ENCODE measurements at places on chromosomes 3 and 15.
A peak's percentile ranks its signal among the peaks of the same experiment; 100 is the strongest.

GRCh38 chr3:60933824-60934223 lies 317.4 kb downstream of the FHIT start:
- DNase-seq, result no peak

DNA sequence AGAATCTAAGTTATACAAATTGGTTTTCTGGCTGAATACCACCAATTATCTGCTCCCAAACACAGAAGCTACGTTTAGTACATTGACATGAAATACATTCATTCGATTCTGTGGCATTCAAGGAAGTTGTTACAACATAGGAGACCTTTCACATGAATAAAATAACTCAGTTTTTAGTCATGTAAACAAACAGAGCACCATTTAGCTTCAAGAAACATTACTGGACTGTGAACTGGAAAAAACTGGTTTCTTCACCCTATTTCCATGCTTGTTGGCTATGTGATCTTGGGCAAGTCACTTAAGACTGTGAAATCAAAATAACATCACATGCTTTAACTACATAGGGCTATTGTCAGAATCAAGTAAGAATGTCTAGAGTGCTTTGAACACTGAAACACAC lies 46.2 kb downstream of the NRG4 start:
- no peak for DNase-seq

DNA sequence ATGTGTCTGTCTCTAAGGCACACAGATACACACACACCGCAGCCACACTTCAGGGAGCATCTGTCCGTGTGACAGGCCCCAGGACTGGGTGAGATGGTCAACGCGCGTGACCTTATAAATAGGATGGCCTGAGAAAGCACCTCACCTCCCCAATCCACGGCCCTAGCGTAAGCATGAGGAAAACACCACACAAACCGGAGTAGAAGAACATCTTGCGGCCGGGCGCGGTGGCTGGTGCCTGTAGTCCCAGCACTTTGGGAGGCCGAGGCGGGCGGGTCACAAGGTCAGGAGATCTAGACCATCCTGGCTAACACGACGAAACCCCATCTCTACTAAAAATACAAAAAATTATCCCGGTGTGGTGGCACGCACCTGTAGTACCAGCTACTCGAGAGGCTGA lies 1.6 kb downstream of the NIPA1 start:
- DNase-seq, result no peak

GRCh38 chr15:78763796-78764241 lies 47.4 kb downstream of the ADAMTS7 start:
- DNase-seq, result no peak

DNA sequence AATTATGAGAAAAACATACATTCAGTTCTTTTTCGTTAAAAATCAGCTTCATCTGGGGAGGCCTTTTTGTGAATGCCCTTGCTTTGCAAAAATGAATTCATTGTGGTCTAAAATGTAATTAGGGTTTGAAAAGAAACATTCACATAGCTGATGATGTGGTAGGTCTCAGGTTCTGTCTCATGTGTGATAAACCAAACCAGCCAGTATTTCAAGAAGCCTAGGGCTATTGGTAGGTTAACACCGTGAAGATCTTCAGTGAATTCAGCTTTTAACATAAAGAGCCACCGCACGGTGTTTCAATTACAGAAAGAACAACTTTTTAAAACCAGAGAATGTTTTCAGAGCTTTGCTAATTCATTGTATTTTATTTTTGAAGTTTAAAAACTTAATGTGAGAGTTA lies 41.9 kb downstream of the CTNNB1 start:
- DNase-seq, result no peak

- DNase-seq, result no peak
These were observed 13.5 kb downstream of the MCCC1 start for GRCh38 chr3:183085634-183086390.

GRCh38 chr3:150727653-150728502 lies 24.2 kb upstream of the ERICH6 start:
- DNase-seq, result no peak

GRCh38 chr3:188309437-188310269 lies 155.7 kb downstream of the LPP start:
- DNase-seq, result no peak

DNA sequence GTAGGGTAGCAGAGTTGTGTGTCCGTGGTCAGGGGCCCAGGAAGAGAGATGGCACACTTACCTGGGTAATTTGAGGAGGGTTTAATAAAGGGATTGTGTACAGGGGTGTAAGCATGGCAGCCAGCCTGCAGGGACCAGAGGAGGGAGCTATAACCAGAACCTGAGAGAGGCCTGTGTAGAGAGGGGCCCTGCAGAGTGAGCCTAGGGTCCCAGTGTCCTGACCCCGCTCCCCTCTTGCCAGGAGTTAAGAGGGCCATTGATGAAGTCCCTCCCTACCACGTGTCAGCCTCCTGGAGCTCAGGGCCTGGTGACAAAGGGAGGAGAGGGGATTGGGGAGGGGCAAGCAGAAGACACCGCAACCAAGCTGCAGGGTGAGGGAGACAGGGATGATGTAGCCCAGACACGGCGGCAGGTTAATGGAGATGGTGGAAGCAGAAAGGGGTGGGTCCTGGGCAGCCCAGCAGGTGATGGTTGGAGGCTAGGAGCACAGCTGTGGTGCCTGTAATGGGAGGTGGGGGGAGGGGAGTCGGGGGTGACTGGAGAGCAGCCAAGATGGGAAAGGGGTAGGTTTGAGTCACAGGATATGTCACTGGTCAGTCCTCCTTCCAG lies 165.4 kb upstream of the TOPAZ1 start:
- DNase-seq, result no peak

GRCh38 chr3:58531956-58532355 lies 5.0 kb downstream of the ACOX2 start:
- DNase-seq, result no peak

DNA sequence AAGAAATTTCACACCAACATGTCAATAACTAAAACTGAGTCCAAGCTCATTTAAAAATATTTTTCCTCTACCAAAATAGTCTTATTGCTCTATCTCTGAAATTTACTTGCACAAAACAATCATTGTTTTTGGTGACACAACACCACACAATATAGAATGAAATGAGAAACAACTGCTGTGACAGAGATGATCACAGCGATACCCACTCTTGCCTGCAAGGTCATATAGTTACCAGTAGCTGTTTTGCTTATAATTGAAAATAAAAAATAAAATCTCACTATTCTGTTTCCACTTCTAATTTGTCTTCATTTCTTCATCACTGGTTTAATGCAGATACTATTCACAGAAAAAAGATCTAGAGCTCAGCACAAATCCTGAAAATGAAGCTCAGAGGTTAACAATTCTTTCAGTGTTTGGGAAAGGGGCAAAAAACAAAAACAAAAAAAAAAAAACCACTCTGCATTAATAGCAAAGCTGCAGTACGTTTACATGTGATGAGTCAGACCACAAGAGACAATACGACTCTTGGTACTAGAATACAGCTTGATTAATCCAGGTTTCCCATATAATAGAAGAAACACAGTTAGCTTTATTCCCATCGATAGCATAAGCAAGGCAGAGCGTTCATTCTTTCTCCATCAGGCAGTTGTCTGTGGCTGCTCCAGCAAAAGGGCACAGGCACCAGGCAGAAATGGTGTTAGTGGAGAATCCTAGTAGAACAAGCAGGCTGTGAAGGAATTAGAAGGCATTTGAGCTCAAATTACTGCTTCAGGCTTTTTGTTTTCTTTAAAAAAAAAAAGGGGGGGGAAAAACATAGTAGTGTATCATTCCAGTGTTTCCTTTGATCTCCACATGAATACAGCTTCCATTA lies 773 bp downstream of the ANKRD28 start:
- DNase-seq, result peak; percentile 31

DNA sequence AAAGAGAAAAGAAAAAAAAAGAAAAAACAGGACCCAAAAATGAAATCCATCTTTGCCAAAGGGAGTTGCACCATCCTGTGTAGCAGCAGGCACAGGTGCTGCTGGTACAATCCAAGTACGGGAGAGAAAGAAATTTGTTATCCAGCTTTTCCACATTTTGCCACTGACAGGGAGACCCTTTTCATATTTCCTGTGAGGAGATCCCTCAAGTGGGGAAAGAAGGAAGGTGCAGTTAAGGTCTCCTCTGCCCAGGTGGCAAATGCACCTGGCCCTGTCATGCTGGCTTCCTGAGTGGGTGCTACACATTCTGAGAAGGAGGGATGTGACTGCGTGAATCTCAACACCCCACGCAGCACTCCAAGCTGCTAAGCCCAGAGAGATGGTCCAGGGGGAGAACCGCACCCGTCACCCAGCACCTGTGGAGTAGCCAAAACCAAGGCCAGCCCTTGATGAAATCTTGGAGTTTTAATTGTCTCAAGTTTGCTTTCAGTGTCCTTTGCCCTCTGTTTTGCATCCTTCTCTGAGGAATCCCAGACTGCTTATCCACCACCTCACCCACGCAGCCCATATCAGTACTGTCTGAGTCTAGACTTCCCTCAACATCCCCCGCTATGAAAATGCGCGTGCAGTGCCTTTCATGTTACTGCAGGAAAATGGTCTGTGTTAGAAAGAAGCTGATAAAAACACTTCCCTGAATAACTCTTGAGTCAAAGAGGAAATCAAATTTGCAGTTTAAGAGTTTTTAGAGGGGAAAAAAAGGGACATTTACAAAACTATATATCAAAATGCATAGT lies 141.9 kb upstream of the THBS1 start:
- DNase-seq, result no peak

- no peak for DNase-seq
These were observed 131.6 kb downstream of the NLGN1 start for GRCh38 chr3:173529062-173529711.

- DNase-seq, result no peak
These were observed 30.6 kb downstream of the CHDH start for GRCh38 chr3:53815651-53816050.

- no peak for DNase-seq
These were observed 36.6 kb downstream of the IDH2 start for GRCh38 chr15:90065682-90066049.

GRCh38 chr3:127753898-127754410 lies 68.4 kb downstream of the MGLL start:
- DNase-seq, result no peak

GRCh38 chr3:2098398-2099027 lies at the start of gene CNTN4:
Gene CNTN4, plus strand, starts transcription at chr3:2098866.
- DNase-seq, result no peak

- DNase-seq, result no peak
These were observed 19.4 kb downstream of the SHOX2 start for GRCh38 chr3:158086776-158087175.

DNA sequence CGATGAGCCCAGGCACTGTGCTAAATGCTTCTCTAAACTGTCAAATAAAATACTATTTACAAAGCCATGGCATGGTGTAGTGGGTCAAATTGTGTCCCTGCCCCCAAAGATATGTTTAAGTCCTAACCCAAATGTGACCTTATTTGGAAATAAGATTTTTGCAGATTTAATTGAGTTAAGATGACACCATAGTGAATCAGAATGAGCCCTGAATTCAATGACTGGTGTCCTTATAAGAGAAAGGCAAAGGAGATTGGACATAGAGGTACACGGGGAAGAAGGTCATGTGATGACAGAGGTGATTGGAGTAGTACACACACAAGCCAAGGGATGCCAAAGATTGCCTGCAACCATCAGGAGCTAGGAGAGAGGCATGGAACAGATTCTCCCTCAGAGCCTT lies 121.6 kb upstream of the VEPH1 start:
- no peak for DNase-seq

- DNase-seq, result no peak
These were observed 166.8 kb downstream of the THSD4 start for GRCh38 chr15:71282076-71282475.

DNA sequence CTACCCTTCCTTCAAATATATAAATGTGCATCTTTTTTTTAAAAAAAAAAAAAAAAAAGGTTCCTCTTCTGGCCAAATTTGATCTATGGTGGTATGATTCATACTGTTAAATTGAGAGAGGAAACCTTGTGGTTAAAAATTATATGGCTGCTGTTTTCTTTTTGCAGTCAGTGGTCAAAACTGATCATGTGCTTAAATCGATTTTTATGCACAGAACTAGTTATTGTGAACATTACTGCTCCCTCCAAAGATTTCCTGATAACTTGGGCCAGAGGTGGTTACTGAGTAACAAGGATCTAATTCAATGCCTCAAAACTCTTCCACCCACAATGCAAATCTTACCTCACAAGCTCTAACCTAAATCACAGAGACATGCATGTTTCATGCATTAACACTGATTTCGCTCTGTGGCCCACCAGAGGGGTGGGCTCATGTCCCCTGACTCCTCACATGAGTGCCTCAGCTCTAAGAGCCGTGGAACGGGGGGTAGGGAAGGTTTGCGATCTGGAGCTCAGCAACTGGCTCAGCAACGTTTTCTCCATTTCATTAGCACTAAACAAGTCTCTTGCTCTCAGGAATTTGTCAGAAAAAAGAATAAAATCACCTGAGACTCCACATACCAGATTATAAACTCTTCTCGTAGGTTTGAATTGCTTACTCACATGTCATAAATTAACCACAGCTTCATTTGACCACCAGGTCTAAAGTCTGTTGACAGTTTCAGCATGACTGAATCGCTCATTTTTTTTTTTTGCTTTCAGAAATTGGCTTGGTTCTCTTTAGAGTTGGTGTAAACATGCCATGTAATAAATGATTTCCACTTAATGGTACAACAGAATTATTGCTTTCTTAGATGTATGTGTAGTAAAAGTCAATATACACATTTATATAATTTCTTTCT lies 280.4 kb downstream of the CD47 start:
- no peak for DNase-seq

DNA sequence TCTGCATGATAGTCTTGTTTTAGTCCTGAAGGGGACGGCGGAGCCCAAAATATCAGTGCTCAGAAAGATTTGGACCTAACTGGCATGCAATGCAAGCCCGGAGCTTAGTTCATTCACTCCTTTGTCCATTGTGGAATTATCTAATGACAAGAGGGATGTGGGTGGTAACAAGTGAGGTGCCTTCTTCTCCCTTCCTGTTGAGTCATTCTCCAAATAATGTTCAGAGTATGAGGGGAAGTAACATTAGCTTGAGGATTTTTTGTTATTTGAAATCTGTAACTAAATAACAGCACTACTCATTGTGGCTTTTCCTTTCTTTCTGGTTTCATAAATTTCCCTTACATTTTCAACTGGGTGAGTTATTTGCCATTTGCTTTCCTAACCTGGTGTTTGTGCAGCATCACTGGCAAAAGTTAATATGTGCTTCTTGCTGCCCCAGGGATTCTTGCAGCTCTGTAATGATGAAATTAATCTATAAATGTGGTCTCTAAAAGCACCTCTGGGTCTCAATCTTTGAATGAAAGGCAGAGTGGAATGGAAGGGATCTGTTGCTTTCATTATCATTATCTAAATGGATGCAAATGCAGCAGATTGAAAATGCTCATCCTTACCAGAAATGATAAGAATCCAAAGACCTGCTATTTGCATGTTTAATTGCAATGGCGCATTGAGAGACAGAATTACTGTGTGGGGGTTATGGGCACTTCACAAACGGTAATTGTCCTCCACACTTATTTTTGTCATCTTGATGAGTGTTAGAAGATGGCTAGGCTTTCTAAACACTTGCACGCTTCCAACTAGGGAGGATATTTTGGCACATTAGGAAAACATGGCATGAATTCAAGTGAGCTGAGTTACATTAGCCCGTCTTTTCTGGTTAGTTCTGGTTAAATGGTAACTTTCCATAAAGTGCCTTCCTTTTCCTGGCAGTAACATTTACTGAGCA lies 89.9 kb upstream of the MITF start:
- DNase-seq, result no peak
